Anterior cingulate cortex (tissue), 58 donors: ENCODE measurements at places on chromosomes 1 and 21.

DNA sequence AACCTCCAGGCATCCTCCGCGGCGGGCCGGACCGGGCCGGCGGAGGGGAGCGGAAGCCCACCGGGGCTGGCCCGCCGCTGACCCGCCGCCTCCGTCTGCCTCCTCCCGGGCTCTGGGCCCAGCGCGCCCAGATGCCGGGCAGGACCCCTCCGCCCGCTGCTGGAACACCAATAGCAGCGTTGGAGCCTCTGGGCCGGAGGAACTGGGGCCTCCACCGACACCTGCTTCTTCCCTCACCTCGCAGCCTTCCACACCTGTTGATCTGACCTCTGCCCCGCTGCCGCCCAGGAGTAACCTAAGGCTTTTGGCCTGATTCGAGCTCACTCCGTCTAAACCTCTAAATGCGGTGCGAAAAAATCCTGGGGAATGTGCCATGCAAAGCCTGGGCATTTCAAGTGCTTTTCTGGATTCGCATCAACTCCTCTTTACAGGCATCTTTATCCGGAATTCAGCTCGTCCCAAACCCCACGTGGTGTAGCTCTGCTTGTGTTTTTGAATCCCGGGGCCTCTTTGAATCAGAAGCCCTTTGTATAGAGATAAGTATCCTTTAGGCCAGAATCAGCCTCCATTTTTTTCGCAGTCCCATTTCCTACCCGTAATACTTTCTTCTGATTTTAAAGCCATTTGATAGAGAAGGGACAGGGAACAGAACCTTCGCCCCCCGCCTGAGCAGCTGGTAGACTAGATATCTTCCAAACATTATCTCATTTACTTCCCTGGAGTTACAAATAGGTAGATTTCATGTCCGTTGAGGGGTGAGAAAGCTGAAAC is 680 bp upstream of the CNN3 start:
- DNase-seq = peak; percentile 58

- DNase-seq = no peak
These were observed 16.3 kb downstream of the ZFYVE9 start for GRCh38 chr1:52158218-52158617.

DNA sequence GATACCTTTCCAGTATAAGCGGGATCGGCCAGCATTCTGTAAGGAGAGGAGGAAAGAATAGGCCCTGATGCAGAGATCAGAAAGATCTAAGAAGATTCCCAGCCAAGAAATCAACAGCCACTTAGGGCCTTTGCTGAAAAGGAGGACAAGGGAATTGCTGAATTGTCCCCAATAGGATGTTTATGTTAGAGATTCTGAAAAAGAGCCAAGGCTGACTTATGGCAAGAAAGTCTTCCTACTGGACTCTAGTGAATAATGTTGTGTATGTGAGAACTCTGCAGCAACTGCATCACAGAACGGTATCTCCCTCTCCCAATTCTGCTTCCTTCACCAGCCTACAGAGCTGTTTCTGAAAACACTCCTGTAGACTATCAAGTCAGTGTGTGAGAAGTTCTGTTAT is 298.0 kb upstream of the CXADR start:
- no peak for DNase-seq

DNA sequence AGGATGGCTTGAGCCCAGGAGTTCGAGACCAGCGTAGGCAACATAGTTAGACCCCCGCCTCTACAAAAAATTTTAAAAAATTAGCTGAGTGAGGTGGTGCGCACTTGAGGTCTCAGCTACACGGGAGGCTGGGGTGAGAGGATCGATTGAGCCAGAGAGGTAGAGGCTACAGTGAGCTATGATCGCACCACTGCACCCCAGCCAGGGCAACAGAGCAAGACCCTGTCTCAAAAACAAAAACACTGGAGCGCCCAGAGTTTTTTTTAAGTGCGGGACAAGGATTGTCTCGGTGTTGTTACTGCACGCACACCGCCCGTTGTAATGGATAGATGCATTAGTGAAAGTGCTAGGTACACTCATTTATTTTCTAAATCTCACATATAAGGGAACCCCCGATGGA is 37.1 kb downstream of the PIK3CD start:
- DNase-seq = no peak

- no peak for DNase-seq
These were observed 210.9 kb upstream of the GALNT2 start for GRCh38 chr1:229856009-229856650.

DNA sequence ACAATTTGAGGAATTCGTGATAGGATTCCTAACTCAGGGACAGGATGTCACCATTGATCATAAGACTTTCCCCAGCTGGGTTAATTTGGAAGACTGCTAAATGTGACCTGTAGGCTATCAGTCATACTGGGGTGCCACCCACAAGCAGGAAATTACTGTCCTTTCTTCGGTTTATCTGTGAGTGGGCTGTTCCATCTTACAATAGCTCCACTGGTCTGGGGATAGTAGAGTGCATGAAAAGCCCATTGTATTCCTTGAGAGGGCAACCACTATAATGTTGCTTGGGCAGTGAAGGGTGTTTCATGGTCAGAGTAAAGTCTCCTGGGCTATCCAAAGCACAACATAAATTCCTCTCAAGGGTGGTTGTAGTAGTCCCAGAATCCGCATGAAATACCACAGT is 1523.0 kb upstream of the B3GALT2 start:
- no peak for DNase-seq

DNA sequence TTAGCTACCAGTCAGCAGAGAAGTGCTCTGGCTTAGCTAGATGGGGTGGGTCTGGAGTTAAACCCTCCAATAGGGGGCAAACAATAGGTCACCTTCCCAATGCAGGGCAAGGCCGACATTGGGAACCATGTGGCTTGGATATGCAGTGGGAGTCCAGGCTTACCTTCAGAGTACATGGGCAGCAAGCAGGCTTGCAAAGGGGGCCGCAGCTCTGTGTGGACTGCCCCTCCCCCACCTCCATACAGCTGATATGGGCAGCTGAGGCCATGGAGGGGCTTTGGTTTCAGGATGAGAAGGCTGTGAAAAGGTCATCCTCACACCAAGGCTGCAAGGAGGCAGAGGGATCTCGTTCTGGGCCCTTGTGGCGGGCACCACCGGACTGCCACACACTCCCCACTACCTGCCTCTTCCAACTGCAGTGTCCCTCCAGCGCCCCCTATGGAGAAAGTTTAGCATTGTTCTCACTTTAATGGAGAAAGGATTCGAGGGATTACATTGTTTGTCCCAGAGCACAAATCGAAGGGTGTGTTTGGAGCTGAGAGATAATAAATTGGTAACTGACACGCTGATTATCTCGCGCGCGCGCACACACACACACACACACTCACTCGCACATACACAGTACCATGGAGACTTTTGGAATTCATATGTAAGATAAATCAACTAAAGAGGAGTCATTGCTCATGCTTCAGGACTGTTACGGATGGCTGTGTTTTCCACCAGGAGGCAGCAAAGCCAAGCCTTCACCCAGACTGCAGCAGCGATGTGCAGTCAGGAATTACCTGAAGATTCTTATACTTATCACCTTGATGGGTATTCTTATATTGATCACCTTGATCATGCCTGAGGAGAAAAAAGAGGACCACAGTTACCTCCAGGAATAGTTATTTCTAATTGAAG is 7.0 kb upstream of the SMCP start:
- DNase-seq = no peak

GRCh38 chr1:99681583-99681982 is 35.7 kb downstream of the PALMD start:
- DNase-seq = no peak

GRCh38 chr1:84998642-84999280 is 1.8 kb upstream of the MCOLN2 start:
- no peak for DNase-seq

DNA sequence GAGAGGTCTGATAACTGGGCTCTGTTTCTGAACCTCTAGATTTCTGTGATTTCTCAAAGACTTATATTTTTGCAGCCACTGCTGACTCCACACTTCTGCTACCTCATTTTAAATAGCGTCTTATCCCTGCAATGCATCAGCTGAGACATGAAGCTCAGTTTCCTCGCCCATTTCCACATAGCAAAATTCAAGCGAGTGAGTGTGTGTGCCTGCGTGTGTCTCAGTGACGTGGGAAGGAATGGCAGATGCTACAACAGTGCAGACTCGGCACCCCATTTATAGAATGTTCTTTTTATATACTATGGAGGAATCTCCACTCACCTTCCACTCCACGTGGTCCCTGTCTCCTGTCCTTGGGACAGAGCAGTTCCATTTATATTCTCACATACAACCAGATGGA is 35.7 kb downstream of the ZMYND12 start:
- DNase-seq = peak; percentile 31

GRCh38 chr21:22585558-22585957 is 1587.3 kb downstream of the NCAM2 start:
- no peak for DNase-seq

DNA sequence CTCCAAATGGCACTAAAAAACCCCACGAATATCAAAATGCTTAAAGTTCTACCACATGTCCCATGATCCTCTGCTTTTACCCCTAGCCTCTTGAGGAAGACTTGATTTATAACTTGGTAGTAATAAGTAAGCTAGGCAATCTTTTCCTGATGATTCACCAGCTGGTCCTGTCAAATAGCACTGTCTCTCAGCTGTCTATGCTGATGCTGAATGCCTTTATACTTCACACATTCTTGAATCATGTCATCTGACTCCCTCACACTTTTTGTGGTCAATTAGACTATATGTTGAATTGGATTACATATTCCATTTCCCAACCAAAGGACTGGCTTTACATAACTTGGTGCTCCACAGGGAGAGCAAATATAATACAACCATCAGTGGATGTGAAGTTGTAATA is 16.6 kb downstream of the C21orf91 start:
- DNase-seq = no peak

DNA sequence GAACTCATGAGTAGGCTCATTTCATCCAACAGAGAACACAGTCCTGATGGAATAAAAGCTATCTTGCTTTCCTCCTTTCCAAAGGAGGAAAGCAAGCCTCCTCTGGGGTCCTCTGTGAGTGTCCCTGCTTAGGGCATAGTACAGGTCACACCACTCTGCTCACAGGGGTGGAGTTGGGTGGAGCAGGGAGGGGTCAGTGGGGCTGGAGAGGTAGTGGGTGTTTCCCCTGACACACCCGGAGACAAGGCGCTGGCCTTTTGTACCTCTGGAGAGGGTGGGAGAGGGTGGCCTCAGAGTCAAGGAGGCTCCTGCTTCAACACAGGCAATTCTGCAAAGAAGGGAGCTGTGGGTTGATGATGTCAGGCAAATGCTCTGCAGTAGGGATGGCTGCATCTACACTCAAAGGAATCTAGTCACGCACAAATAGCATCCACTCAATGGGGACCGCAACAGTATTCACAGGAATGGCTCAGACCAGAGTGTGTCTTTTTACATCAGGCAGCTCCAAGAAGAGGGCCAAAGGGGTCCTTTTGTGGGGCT is 58.6 kb upstream of the PLXNA2 start:
- no peak for DNase-seq

DNA sequence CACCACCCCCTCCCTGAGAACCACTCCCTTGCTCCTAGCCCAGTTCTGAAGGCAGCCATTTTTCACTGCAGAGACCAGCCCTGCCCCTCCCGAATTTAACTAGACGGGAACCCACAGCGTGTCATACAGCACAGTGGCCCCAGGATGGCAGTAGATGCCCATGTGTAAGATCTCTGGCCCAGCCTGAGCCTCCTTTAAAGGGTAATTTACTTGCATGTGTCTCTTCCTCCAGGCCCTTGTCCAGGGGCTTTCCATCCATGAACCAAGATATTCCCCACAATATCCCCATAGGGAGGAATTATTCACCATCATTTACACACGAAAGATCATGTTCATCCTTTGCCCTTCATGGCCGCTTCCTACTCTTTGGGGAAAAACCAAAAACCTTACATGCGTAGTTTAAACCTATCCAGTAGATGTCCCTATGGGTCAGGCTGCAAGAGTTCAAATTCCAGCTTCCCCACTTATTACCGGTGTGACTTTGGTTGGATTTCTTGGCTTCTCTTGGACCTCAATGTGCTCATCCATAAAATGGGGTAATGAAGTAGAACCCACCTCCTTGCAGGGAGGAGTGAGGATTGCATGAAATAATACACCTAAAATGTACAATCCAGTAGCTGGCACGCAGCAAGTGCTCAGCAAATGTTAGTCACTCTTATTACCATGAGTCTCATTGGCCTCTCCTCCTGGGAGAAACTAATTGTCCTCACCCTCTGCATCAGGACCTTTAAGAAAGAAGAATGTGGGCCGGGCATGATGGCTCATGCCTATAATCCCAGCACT is 4.0 kb upstream of the LACTBL1 start:
- peak; percentile 35 for DNase-seq

- DNase-seq = no peak
These were observed 115.8 kb upstream of the SLC35F3 start for GRCh38 chr1:233788687-233789086.

GRCh38 chr1:119647228-119647733 is 785 bp downstream of the ZNF697 start:
- no peak for DNase-seq

GRCh38 chr1:85352055-85352454 is 75.6 kb upstream of the BCL10 start:
- DNase-seq = no peak

DNA sequence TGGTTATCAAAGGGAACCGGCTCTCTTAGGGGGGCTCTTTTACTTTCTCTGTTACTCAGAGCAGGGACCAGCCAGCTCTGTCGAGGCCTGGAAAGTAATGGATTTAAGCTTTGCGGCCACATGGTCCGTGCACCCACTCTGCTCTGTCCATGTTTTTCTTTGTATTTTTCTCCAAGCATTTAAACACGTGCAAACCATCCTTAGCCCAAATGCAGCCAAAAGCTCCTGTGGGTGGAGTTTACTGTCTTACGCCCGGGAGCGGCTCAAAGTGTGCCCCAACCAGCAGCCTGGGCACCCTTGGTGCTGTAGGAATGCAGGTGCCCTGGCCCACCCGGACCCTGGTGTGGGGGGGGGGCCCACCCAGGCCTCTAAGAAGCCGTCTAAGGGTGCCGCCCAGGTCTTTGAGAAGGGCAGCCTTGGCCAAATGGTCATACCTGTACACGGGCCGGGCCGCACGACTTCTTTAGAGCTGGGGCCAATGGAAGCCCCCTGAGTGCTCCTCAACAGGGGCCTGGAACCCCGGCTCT is 29.2 kb upstream of the POFUT2 start:
- no peak for DNase-seq
